NCI-H345 (cell line): ENCODE measurements at places on chromosomes 3 and 15.

DNA sequence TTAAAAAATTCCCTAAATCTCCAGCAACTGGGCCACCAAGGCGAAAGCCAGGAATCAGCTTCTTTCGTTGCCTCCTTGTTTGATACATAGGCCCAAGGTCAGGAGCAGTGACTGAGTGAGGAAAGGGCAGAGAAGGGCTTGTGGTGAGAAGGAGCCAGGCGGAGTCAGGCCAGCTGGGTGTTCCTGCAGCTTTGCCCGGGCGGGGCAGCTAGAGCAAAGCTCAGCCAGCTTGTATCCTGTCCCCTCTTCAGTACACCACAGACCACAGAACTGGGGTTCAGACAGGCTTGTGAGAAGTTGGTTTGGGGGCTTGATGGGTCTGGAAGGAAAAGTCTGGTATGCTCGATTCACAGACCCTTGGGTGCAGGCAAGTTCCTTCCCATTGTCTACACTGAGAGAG is 52.6 kb downstream of the CCK start:
- peak; percentile 21 for DNase-seq

DNA sequence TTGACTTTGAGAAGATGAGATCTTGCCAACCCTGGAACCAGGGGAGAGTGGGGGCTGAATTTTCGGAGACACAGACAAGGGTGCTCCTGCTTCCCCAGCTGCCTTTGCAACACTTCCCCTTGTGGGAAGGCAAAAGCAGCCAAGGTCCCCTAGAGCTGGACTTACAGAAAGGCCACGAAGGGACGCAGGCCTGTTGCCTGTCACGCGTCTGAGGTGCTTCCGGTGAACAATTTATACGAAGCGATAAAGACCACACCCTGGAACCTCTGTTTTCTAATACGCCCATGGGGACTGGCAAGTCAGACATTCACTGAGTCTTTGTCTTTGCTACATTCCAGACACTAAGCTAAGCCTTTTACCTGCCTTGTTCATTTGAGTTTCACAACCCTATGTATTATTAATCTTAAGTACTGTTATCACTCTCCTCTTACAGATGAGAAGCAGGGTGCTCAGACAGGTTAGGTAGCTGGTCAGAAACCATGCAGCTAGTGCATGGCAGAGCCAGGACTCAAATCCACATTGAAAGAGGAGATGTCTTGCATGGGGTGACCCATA is 13.2 kb downstream of the MEGF11 start:
- no peak for DNase-seq

GRCh38 chr3:16481546-16481897 is 32.0 kb downstream of the RFTN1 start:
- no peak for DNase-seq

DNA sequence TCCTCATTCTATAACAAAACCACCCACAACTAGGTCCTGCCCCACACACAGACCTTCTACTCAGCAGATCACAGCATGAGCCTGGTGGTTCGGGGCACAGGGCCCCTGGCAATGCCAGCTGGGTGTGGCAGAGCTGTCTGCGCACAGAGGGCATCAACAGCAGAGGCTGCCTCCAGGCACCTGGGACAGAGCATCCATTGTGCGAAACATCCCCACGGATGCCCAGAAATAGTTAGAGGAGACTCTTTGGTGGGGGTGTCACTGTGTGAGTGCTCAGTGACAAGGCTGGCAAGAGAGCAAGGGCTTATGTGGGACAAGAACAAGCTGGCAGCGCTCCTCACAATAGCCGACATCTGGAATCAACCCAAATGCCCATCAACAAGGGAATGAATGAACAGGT is 487.4 kb upstream of the PROK2 start:
- no peak for DNase-seq

- no peak for DNase-seq
Observed at GRCh38 chr3:157128771-157129681, 30.9 kb downstream of the CCNL1 start.

GRCh38 chr3:396293-396692 is 199.7 kb downstream of the CHL1 start:
- DNase-seq, result no peak

DNA sequence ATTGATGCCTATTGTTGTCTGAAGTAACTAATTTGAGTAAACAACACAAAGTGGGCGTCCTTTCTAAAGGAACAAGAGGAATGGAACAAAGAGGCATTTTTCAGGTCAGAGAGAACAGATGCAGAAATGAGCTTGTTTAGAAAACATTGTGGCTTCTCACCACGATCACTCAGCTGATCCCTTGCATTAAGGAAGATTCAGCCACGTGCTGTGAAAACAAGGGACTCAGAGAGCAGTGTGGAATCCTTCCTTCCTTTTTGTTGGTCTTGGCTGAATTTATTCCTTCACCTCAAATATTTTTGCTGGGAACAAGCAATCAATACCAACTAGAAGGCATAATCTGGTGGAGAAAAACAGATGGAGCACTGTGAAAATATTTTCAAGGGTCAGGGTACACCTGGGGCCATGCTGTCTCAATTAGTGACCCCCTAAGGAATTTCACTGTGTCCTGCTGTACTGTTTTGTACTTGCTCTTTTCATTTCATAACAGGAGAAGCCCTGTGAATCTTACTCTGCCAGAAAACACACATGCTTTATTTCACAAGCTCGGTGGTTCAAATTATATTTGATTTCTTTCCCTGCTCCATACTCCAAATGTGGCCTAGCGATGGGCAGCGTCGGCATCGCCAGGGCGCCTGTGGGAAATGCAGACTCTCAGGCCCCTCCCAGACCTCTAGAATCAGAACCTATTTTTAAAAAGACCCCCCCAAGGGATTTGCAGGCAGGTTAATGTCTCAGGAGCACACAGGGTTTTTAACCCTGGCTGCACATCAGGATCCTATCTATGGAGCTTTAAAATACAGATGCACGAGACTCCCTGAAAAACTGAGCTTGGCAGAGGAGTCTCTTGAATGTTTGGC is 11.6 kb upstream of the SLC6A20 start:
- peak; percentile 50 for DNase-seq

DNA sequence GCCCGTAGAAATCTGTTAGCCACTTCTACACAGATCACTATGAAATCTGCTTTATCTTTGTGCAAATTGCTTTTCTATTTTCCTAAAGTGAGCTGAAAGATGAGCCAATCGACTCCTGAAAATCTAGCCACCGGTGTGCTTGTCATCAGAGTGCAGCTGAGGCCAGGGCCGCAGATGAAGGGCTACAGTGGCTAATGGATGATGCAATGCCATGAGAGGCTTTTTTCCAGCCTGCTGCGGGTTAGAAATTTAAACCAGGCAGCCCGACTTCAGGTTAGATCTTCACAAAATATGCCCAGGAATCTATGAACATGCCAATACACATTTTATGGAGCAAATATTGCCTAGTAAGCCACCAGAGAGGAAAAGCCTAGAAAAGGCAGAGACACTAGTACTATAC is 948.2 kb upstream of the CFAP20DC start:
- DNase-seq, result no peak

GRCh38 chr3:50121072-50122032 is 32.6 kb downstream of the RBM5 start:
- DNase-seq, result peak; percentile 62

DNA sequence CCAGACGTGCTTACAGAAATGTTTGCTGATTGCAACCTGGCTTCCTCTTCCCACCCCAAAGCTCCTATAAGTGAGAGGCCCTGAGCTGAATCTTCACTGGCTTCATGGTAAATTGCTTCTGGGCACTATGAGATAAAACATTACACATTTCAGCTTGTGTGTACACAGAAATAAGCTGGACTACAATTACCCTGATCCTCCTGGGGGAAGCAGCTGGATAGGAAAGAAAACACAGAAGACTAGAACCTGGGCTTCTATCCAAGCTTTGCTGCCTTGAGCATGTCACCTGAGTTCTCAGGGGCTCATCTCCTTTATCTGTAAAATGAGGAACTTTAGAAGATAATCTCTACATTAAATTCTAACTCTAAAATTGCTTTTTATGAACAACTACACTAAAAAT is 40.3 kb downstream of the THBS1 start:
- DNase-seq, result peak; percentile 43

DNA sequence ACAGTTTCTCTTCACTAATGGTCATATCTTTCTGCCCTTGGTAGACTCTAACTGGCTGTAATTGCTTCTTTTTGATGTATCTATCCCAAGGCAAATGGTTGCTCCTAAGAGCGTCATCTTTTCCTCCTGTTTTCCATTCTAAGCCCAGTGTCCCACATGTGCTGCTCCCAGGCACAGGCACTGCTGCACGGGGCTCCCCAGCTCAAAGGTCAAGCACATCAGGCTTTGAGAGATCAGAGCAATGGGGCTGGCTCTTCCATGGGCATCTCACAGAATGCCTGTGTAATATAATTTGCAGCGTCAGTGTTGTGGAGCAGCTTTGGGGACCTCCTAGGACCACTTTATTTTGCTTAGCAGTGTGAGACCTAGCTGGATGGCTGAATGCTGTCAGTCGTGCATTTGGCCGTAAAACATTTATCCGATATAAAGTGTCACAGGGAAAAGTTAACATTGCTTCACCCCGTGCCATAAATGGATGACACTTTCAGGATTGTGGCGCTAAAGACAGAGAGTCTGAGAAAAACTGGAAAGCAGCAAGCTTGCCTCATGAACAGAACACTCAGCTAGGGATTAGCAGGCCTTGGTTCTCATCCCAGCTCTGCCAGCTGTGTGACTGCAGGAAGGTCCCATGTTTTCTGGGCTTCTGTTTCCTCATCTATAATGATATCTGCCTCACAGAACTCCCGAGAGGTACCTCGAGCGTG is 277.5 kb upstream of the TBL1XR1 start:
- no peak for DNase-seq

GRCh38 chr3:115830764-115831395 is 207.6 kb downstream of the GAP43 start:
- no peak for DNase-seq

DNA sequence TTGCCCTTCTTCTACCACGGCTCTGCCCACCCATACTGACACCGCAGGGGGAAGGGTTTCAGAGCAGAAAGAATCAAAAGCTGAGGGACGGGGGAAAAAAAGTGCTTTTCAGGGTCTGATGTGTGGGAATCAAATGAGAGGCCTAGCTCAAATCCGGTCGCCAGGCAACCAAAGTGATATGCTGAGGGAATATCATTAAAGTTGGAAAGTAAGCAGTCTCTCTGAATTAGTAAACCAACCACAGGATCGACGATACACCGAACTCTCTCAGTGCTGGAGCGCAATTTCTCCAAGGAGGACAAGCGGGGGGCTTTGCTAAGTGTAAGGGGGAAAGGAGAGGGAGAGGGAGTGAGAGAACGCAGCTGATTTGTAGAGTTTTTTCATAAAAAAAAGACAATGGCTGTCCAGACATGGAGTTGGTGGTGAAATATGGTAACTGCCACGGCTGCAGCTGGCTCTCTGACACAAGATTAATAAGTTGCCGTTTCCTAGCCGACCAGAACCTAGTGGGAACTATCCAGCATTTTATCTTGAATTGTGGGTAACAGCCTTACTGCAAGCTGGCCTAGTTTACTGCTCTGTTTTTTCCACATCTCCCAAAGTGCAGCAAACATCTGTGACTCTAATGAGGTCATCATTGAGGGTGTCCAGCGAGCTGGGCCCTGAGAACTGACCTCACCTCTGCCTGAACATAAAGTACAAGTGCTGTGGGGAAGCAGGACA is 530.2 kb downstream of the SOX2 start:
- no peak for DNase-seq

DNA sequence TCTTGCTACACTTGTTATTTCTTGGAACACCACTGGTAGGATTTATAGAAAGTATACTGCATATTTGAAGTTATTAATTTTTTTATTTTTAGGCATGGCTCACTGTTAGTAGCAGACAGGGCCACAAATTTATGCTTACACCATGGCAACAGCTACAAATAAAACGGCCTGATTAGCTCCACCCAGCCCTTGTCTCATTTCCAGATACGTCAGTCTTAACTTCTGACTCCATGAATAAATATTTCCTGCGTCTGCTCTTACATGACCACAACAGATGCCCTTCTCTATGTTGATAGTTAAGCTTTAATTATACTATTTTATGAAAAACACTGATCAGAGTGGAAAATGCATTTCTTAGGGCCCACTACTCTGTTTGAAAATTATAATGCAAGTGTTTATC is 62.3 kb upstream of the CPOX start:
- no peak for DNase-seq

DNA sequence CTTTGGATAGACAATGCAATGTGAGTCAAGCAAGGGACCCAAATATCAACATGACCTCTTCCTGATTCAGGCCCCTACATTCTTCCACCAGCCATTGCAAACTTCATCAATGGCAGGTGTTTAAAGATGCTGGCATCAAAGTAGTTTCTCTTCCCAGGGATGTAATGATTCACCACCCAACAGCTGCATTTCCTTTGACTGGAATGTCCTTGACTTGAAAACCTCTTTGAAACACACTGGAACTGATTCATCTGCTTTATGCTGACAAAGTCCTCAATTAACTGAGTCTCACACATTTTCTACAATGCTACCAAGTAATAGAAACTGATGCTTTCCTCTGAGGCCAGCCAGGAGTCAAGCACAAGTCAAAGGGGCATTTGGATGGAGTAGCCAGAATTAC is 385.5 kb downstream of the GBE1 start:
- no peak for DNase-seq

DNA sequence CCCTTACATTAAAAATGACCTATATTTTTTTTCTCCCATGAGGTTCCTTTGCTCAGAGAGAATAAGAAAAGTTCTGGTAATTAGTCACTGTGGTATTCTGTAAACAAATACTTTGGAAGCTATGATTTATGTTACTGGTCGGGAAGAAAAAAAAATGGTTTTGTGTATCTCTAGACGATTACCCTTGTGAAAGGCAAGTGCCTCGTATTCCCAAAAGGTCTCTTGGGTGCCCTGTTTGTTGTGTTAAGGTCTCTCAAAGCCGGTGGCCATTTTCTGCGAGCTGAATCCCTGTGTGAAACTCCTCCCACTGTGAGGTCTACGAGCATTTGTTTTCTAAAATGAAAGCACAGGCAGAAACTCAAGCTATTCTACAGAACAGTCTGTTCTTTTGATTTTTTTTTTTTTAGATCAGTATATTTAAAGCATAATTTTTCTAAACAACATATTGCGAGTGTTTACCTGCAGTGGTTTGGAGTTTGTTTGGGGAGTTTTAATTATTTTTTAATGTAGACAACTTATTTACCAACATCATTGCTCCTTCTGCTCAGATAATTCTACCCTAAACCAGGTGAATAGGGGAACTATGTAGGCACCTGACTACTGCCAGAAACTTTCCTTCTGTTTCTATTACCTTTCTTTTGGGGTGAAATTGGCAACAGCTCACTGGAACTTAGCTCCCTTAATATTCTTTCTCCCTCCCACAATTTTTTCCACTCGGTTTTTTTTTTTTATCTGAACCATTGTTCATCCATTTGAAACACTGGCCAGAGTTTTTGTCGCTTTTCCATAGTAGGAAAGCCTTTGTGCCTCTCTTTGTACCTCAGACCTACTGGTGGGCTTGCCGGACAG is 44.0 kb downstream of the ZBTB38 start:
- DNase-seq, result no peak
